NCI-H2081 treated with DMSO at 0.1 percent for 48 hours (cell line): ENCODE measurements at places on chromosomes 12 and 14.
A peak's percentile ranks its signal among the peaks of the same experiment; 100 is the strongest.

GRCh38 chr12:110913119-110914056, 7.0 kb downstream of the MYL2 start:
- DNase-seq, result no peak

- no peak for DNase-seq
Observed at GRCh38 chr12:93836620-93837260, 159.6 kb downstream of the CRADD start.

- no peak for DNase-seq
Observed at GRCh38 chr14:94717808-94718207, 52.1 kb downstream of the GSC start.

- no peak for DNase-seq
Observed at GRCh38 chr14:61584331-61584741, 111.0 kb upstream of the HIF1A start.

DNA sequence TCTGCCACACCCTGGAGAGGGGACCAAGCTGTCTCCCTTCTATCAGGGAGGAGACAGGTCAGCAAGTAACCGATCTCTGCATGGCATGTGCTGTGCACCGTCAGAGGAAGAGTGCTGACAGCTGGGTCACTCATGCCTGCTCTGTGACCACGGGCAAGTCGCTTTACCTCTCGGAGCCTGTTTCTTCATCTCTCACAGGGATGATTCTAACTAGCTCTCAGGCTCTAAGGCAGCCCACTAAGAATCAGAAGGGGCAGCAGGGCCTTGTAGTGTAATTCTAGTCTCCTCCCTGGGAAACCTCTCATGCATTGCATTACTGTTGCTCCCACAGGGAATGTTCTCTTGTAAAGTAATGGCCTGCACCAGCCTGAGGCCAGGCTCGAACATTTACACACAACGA, 11.9 kb downstream of the CD9 start:
- no peak for DNase-seq

DNA sequence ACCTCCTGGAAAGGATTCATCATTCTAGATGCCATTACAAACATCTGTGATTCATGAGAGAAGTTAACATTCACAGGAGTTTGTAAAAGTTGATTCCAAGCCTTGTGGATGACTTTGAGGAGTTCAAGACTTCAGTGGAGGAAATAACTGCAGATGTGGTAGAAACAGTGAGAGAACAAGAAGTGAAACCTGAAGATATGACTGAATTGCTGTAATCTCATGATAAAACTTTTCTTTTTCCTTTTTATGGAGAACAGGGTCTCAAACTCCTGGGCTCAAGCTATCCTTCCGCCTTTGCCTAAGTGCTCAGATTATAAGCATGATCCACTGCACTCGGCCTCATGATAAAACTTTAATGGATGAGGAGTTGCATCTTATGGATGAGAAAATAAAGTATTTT, 64.5 kb upstream of the GTF2A1 start:
- DNase-seq, result no peak

DNA sequence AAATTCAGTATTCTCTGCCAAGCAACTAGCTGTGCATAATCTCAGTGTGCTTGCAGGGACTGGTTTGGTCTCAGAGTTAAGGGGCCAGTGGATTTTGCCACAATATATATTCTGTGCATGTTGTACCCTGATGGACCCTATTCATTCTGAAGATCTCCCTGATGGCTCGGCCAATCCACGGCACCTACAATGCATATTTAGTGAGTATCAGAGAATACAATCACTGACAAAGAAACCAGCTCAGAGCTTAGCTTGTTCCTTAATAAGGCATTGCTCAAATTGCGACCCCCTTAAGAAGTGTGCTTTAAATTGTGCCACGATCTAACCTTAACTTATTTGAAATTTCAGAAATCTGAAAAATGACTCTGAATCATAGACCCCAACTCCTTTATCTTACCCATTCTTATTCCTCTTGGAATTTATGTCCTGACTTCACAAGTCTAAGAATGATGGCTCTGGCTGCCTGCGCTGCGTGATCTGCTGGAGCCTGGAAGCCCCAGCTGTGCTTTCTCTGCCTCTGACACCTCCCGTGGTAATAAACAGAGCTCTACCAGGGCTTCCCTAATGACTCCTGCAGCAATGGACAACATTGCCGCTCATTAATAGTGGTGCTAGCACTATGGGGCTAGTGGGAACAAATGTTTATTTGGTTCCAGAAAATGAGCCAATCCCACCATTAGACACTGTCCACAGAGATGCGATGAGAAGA, 9.0 kb upstream of the DCAF4 start:
- no peak for DNase-seq

- DNase-seq, result peak; percentile 51
Observed at GRCh38 chr14:69129264-69129880, 23.5 kb downstream of the DCAF5 start.

DNA sequence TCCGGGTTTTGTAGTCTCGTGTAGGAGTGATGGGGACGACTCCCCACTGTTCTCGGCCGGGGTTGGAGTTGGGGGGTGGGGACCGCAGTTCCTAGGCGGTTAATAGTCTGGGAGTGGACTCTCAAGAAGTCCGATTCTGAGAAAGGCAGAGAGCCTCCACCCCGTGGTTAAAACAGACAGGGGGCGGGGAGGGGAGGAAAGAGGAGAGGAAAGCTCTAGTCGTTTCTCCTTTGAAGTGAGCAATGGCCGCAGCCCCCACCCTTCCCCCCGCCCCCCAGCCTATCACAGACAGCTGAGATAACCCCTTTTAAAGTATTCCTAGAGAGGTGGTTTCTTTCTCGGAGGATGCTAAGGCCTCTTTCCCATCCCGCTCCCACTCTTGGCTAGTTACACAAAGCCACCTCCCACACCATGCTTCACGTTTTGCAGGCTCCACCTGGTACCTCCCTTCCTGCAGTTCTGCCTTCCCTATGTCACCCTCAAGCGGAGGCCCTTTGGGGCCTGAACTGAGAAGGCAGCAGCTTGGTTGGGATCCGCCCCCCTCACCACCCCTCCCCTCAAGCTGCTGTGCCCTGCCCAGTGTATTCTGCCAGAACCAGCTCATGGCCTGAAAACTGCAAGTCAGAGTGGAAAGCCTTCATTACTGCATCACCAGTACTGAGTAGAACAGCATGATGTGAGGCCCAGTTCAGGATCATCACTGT, 853 bp downstream of the USP5 start:
- no peak for DNase-seq

DNA sequence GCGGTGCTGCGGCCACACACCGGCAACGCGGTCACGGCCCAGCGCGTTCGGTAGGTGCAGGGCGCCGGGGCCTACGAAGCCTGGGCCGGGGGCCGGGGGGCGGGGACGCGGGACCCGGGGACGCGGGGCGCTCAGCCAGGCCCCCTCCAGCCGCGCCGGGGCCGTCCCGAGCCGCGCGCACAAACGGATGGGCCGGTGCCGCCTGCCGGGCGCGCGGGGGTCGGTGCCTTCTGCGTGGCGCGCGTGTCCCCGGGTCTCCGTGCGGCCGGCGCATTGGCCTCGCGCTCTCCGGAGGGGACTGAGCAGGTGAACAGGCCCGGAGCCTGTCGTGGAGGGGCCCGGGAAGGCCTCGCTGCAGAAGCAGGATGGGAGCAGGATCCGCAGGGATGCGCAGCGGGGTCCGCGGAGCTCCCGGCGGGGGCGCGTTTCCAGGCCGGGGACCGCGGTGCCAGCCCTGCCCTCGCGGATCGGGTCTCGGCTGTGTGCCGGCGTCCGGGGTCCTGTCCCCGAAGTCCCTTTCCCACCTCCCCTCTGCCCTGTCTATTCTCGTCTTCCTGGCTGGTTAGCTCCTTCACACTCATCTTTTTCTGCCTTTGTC, 421 bp downstream of the GLT1D1 start:
- DNase-seq, result no peak
